Bronchial epithelial cell (primary cell): ENCODE measurements at places on chromosomes 11 and 22.

GRCh38 chr11:2105511-2105910, 33.7 kb downstream of the IGF2 start:
- no peak for DNase-seq

DNA sequence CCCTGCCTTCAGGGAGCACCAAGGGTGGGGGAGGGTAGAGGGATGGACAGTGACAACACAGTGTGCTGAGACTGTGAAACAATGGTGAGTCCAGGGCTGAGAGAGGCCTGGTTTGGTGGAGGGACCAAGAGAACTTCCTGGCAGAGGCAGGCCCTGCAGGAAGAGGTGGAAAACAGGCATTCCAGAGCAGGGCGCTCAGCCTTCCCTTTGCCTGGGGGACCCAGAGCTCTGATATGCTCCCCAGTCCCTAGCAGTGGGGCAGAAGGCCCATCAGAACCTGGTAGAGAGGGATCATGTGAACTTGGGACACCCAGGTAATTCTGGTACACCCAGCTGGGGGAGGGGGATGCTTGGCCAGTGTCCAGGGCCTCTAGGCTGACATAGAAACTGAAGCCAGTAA, 17.2 kb upstream of the UVRAG start:
- DNase-seq: no peak

DNA sequence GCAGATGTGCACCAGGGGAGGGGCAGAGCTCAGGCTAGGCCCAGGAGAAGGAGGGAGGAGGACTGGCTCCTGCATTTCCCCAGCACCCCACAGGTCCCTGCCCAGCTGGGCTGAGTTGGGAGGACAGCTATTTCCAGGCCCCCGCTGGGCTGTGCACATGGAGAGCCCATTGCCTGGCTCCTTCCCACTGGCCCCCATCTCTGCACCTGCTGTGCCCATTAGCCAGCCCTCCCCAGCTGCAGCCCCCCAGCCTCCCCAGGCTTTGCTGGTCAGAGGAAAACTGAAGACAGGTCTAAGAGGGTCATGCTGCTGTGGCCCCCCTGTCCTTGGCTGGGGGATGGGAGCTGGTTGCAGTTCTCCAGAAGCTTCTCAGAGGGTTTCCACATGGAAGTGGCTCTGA, 81.8 kb upstream of the SHANK2 start:
- DNase-seq: no peak

GRCh38 chr11:3227568-3228444, 4.4 kb downstream of the MRGPRE start:
- no peak for DNase-seq

DNA sequence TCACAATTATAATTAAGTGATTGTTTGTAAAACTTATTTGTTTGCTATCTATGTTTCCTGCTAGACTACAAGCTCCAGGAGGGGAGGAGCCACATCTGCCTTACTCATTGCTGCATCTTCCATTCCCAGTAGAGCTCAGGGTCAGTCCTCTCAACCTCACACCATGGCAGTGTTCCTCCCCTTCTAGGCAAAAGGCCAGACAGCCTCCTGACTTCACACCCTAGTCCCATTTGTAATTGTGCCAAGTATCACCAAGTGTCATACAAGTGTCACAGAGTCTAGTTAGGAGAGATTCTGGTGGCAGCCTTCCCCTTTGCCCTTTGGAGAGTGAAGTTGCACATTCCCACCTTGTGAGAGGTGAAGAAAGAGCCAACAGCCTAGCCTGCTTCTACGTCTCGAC, 490.4 kb downstream of the INSC start:
- no peak for DNase-seq

GRCh38 chr22:23086787-23087186, 16.5 kb downstream of the GNAZ start:
- no peak for DNase-seq

DNA sequence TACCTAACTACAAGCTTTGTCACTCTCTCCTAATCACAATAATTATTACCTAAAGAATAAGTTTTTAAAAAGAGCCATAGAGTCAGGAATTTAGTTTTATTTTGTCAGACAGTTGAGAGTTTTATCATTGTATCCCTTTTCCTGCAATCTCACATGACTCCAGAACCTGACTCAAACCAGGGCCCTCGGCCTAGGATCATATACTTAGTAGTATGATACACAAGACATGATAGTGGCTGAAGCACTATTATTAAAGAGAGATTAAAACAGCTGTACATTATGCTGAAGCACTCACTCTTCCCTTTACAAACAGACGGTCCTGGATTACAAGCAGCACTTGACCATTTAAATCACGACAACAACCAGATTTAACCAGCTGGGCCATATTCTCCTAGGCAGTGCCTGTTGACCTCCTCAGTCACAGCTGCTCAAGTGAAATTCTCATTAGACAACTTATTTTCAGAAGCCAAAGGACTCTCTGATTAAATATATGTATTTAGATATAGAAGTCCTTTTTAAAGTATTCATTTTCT, 44.0 kb downstream of the SOX6 start:
- no peak for DNase-seq

DNA sequence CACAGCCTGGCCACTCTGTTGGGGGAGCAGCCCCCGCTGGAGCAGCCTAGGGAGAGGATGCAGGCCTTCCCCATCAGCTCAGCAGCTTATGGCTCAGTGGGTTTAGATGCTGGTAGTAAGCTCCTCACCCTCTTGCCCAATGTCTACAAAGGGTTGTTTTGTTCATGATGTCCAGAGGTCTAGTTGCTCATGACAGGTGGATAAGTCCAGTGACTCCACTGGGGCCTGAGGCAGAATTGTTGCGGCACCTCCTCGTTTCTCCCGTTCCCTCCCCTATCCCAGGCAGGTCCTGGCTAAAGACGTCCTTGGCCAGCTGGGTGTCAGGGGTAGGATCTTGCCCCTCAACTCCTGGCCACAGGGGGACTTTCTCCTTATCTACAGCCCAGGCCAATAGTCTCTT, 233.5 kb upstream of the B3GAT1 start:
- no peak for DNase-seq

GRCh38 chr22:26650722-26651421, 6.5 kb upstream of the MIAT start:
- DNase-seq: no peak

GRCh38 chr11:115303929-115304531, 200.2 kb downstream of the CADM1 start:
- no peak for DNase-seq

DNA sequence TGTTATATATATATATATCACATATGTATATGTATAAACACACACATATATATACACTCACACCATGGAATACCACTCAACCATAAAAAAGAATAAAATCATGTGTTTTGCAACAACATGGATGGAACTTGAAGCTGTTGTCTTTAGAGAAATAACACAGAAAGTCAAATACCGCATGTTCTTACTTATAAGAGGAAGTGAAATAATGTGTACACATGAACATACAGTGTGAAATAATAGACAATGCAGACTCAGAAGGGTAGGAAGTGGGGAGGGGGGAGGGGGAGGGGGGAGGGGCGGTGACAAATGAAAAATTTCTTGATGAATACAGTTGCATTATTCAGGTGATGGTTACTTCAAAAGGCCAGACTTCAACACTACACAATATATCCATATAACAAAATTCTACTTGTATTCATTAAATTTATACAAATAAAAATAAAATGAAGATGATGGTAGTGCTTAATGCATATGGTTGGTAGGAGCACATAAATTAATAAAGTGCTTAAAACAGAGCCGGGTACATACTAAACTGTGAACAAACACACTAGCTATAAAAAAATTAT, 5.8 kb upstream of the OR5B2 start:
- DNase-seq: no peak

DNA sequence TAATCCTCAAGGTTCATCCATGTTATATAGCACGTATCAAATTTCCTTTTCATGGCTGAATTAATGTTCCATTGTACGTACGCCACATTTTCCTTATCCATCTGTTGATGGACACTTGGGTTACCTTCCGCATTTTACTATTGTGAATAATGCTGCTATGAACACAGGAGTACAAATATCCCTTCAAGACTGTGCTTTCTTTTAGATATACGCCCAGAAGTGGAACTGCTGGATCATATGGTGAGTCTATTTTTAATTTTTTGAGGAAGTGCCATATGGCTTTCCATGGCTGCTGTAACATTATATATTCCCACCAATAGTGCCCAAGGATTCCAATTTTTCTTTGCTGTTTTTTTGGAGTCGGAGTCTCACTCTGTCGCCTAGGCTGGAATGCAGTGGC, 6.0 kb downstream of the MRPL40 start:
- DNase-seq: peak; percentile 59

GRCh38 chr22:17135153-17135760, 14.1 kb upstream of the TMEM121B start:
- no peak for DNase-seq

DNA sequence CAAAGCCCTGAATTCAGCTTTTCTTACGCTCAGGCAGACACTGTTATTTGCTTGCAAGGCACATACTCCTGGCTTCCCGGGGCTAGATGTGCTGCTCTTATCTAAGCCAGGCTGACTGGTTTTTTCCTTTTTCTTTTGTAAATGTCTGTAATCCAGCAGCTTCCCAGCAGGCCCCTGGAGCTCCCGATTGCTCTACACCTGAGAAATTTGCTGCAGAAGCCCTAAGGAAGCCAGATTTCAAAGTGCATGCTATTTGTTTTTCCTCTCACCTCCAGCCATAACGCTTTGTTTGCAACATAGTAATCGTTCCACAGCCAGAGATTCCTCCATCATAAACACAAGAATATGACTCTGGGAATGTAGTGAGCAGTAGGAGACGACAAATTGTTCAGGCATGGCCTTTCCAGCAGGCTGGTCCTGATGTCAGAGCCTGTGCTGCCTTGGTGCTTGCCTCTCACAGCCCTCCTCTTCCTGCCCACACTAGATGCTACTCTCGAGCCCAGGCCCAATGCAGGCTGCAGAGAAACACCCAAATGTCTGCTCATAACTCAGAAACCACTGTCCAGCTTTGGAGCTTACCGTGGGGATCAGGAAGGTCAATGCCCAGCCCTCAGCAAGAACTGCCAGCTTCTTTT, 54.7 kb upstream of the SLC6A5 start:
- no peak for DNase-seq

DNA sequence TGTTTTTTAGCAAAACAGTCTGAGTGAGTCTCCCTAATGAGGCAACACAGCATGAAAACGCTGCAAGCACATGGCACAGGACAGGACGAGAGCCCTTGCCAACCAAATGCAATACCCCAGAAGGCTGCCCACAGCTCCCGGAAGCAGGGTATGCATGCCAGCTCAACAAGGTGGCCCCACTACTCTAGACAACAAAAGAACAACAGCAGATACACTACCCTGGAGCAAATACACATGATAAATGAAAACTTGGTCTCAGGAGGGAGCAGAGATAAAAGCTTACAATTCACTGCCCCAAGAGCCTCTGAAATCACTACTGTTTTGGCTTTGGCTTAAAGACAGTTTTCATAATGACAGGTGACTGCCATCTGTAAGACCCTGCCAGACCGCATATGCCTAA, 785.4 kb upstream of the API5 start:
- no peak for DNase-seq

GRCh38 chr11:81222491-81222890, 1511.2 kb downstream of the FAM181B start:
- DNase-seq: no peak

DNA sequence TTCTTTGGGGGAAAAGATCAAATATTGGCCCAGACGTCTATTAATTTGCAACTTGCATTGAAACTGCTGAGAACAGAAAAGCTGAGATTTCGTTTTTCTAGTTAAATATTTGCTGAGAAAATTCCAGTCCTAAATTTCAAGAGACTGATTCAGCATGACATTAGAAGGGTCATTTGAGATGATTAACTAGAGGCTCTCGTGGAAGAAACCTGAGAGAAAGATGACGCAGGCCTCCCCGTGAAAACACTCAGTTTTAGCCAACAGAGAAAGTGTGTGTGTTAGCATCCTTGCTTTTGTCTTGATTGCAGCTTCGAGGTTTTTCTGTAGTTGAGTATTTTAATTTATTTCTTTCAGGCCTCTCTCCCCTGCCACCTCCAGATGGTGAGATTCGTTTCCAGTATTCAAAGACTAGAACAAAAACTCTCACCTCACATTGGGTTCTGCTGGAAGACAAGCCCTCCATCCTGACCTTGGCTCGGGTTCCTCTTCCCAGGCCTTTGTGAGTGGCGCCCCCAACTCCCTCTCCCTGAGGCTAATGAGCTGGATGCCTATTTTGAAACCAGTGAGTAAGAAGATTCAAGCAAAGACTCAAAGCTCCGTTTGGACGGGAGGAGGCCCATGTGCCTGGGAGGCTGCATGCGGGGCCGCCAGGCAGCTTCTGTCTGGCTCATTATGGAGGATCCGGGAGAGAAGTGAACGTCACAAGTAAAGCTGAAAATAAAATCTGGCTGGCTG, 52.4 kb downstream of the CELSR1 start:
- peak; percentile 44 for DNase-seq

DNA sequence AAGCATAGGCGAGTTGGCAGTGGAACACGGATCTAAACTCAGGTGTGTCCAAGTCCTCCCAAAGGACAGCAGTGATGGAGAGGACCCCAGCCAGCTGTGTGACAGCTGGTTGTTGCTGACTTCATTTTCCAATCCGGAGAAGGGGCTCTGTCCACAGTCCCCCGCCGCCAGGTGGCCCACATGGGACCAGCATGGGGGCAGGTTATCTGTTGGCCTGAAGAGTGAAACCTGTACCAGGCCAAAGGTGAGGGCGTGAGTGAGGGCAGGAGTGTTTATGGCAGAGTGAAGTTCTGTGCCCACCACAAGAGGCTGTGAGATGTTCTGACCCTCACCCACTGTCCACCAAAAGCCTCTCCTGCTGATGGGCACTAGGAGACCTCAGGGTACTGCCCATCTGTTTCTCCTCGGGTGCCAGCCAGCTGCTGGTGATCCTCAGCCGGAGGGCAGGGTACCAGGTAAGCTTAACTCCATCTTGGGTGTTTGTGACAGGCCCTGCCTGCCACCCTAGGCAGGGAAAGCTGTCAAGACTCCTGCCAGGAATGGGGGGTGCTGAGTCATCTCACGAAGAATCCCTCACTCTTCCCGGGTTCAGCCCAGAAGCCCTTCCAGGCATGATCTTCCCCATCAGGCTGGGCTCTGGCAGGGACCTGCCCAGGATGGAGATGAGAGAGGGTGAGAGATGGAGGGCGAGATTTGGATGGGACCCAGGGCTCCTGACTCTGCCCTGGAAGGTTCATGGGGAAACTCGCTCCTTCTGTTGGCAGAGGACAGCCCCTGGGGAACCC, 15.5 kb upstream of the TAB1 start:
- peak; percentile 21 for DNase-seq

DNA sequence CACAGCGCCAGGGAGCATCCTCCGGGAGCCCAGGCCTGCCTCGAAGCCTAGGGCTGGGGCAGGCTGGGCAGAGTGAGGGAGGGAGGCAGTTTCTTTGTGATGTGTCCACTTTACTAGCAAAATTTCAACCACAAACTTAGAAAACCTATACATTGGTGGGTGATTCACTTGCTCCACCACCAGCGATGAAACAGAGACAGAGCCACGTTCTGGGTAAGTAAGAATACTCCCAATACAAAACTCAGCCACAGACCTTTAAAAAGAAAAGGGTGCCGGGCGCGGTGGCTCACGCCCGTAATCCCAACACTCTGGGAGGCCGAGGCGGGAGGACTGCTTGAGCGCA, 22.3 kb downstream of the CDKN1C start:
- DNase-seq: no peak

GRCh38 chr11:45169310-45170072, 23.1 kb downstream of the PRDM11 start:
- no peak for DNase-seq

- no peak for DNase-seq
Measured at GRCh38 chr22:50169181-50169759, 1.3 kb upstream of the PANX2 start.

GRCh38 chr22:20243537-20244249, 24.4 kb downstream of the RTN4R start:
- peak; percentile 56 for DNase-seq

GRCh38 chr11:76181371-76181770, 24.9 kb downstream of the WNT11 start:
- no peak for DNase-seq
